DMS53 (cell line): ENCODE measurements at places on chromosomes 5 and 9.
A peak's percentile ranks its signal among the peaks of the same experiment; 100 is the strongest.

- DNase-seq: no peak
These were observed 22.2 kb upstream of the CMBL start for GRCh38 chr5:10329820-10330481.

DNA sequence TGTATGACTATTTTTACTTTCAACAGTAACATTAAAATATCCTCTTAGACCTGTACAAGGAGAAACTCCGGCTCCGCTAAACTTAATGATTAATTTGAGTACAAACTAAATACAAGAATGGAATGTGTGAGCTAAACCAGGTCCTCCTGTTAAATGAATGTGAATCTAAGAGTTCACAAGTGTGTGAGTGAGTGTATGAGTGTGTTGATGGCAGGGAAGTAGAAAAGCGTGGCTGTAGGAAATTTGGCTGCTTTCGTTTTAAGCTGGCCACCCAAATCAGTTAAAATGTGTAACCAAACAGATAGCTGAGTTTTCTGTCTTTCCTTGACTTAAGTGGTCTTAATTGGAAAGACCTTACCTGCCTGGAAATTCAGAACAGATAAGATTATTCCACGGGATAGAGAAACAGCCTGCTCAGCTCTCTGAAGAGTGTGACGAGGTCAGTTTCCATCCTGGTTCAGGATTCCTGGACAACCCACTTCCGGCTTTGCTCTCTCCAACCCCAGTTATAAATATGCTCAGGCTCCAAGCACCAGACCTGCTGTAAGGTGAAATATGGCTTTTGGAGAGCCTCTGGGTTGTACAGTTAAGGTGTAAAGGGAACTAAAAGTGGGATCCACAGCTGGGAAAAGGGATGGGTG, 908.6 kb upstream of the EDIL3 start:
- DNase-seq: peak; percentile 76

GRCh38 chr5:129746876-129747275, 1.0 kb upstream of the MINAR2 start:
- no peak for DNase-seq

GRCh38 chr5:125209650-125210049, 463.2 kb upstream of the ZNF608 start:
- no peak for DNase-seq

DNA sequence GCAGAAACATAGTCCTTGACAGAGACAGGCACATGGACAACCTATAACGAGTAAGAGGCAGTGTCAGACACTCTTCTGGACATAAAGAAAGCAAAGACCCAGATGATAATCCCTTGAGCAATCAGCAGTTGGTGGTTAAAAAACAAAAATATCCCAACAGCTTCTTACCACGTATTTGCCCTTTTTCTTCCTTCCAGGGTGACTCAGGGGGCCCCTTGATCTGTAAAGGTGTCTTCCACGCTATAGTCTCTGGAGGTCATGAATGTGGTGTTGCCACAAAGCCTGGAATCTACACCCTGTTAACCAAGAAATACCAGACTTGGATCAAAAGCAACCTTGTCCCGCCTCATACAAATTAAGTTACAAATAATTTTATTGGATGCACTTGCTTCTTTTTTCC, 9.5 kb downstream of the GZMK start:
- no peak for DNase-seq

DNA sequence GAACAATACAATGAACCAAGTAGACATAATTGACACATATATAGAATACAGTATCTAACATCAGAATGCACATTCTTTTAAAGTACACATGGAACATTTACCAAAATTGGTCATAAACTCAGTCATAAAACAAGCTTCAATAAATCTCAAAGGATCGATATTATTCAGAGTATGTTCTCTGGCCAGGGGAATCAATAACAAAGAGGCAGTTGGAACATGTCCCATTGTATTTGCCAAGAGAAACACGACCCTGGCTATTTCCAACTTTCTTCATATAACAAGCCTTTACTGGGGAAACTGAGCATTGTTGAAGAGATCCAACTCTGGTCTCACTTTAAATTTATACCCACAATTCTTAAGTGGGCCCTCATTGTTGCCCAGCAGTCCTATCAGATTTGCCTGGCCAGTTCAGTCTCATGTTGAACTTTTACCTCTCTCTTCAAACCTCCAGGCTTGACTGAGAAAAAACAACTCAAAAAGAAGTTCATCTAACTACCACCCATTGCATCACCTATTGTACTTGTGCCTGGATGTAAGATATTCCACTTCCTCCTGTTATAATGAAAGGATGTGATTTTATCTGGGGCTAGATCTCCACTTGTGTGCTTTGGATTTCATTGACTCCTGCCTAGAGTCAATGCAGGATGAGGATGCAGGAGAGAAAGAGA, 162.5 kb downstream of the HSPA4 start:
- no peak for DNase-seq

GRCh38 chr5:159240301-159240870, 22.7 kb upstream of the UBLCP1 start:
- DNase-seq: peak; percentile 77

DNA sequence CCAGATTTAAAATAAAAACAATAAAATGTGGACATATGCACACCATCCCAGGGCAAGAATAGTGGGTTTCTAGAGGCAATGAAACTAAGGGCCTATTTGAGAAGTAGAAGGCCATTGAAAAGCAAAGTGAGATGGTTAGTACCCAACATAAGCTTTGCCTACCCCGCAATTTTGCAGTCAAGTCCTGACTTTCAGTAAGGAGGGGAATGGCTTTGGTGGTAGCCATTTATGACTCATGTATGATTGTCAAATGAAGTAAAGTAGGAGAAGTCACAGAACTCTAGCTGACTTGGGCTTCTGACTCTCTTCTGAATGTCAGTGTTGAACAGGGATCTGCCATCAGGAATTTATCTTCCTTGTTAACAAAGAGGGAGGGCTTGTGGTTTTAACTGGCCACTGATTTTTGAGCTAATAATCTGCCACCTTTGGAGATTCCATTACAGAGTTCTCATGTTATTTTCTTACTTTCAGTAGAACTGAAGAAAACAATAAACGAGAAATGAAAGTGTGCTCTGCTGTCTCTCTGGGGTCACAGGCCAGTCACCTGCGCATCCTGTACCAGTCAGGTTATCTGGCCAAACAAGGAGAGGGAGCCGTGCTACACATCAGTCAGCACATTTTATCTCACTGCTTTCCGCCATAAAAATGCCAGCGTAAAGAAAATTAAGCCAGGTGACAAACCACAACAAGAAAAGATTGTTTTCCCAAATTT, 14.3 kb upstream of the SNCAIP start:
- DNase-seq: no peak

GRCh38 chr9:81890104-81890503, 38.1 kb upstream of the SPATA31D4 start:
- DNase-seq: no peak

DNA sequence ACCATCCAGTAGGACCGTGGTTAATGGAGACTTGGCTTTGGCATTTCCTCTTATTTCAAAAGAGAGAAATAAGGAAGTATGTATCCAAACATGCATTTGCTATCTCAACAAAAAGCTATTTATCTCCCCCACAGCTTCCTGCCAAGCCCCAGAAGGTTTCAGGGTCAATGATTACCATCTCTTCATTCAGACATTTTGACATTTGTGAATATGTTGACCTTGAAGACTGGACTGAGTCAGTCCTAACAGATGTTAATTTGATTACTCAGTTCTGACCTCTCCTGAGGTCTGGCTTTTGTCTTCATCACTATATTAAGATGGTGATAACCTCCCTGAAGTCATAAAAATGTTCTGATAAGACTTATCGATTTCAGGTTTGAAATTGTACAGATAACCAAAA, 479.4 kb downstream of the AGTPBP1 start:
- no peak for DNase-seq

- peak; percentile 47 for DNase-seq
These were observed 1.3 kb downstream of the MOB3B start for GRCh38 chr9:27528076-27528885.

DNA sequence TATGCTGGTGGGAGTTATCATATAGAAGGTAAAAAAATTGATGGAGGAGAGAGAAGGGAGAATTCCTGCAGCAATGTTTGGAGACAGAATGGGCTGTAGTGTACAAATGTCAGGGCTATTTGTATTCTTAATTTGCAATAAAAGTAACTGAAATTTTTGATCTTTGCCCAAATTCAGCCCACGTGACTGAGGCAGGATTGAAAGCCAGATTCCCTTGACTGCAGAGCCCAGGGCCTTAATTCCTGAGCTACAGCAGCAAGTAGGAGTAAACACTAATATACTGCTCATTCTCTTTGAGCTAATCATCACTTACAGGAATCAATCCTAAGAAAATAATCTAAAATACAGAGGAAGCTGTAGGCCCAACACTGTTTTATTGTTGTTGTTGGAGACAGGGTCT, 5.2 kb upstream of the ANXA6 start:
- no peak for DNase-seq

DNA sequence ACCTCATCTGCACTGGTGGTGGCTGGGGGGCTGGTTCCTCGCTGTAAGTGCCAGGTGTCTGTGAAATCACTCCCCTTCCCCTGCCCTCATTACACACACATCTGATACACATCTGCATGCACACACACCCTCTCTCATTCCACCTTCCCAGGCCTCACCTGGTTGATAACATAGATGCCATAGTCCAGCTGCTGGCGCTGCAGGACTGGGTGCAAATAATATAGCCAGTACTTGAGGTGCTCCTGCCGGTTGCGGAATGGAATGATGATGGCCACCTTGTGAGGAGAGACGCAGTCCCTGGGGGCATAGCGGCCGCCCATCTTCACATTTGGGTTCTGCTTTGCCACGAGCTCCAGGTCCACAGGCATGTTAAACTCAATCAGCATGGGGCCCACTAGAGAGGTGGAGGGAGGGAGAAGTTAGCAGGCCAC, 32.1 kb downstream of the B4GALT1 start:
- no peak for DNase-seq

DNA sequence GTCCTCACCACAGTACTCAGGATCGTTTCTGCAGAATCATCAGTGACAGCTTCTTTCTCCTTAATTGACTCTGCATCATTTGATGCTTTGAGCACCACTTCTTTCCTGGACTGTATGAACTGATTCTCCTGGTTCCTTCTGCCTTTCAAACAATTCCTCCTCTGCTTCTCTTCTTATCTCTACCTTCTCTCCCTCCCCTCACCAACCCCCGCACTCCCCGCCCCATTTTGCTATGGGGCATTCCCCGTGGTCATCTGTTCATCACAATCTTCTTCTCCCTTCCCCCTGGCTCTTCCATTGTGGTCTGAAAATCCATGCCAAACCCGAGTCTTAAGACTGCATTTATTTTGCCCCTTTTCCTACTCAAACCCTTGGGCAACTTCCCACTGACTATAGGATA, 57.9 kb downstream of the FAM78A start:
- no peak for DNase-seq

GRCh38 chr5:126808521-126808988, 31.6 kb downstream of the LMNB1 start:
- peak; percentile 38 for DNase-seq

GRCh38 chr5:124655251-124655917, 91.1 kb downstream of the ZNF608 start:
- DNase-seq: peak; percentile 91

GRCh38 chr5:97183100-97183929, at the start of gene RIOK2:
Gene RIOK2, minus strand, starts transcription at chr5:97183247. Its CDS starts 56 bp downstream, at chr5:97183191.
- peak; percentile 99 for DNase-seq

GRCh38 chr9:109755040-109755439, 25.0 kb upstream of the PALM2AKAP2 start:
- no peak for DNase-seq

- no peak for DNase-seq
These were observed 25.3 kb upstream of the RNU6ATAC start for GRCh38 chr9:134189470-134190231.

GRCh38 chr5:61333954-61334867, 2.2 kb downstream of the ZSWIM6 start:
- no peak for DNase-seq

DNA sequence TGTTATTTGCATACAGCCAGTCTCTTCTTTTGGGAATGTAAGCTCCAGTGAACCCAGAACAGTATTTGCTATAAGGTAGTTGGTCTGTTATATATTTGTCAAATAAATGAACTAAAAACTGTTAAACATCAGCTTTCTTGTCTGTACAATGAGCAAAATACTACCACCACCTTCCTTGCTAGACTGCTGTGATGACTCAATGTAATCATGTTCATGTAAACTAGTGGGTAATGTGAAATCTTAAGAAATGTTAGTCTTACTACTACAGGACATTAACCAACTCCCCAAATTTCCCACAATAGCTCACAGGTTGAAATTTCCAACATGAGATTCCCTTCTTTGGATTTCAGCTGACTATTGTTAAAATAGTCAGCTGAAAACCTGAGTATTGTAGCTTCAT, 176.1 kb downstream of the TRPM3 start:
- DNase-seq: no peak

DNA sequence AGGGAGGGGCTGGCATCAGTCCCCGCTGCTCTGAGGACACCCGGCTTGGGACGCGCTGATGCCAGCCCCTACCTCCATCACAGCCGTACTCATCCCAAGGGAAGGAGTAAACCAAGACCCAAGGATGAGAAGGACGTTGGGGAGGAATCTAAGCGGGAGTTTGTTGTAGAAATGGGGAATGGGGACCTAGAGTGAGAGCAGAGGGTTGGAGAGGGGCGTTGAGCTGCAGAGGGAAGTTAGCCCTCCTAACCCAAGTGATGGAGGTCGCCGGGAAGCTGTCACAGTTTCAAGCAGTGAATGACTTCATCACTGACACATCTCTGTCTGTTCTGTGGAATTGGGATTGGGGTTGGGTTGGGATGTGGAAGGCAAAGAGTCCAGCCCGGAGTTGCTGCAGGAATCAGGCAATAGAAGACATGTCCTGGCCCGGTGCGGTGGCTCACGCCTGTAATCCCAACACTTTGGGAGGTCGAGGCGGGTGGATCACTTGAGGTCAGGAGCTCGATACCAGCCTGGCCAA, 759 bp upstream of the SUSD1 start:
- DNase-seq: no peak

DNA sequence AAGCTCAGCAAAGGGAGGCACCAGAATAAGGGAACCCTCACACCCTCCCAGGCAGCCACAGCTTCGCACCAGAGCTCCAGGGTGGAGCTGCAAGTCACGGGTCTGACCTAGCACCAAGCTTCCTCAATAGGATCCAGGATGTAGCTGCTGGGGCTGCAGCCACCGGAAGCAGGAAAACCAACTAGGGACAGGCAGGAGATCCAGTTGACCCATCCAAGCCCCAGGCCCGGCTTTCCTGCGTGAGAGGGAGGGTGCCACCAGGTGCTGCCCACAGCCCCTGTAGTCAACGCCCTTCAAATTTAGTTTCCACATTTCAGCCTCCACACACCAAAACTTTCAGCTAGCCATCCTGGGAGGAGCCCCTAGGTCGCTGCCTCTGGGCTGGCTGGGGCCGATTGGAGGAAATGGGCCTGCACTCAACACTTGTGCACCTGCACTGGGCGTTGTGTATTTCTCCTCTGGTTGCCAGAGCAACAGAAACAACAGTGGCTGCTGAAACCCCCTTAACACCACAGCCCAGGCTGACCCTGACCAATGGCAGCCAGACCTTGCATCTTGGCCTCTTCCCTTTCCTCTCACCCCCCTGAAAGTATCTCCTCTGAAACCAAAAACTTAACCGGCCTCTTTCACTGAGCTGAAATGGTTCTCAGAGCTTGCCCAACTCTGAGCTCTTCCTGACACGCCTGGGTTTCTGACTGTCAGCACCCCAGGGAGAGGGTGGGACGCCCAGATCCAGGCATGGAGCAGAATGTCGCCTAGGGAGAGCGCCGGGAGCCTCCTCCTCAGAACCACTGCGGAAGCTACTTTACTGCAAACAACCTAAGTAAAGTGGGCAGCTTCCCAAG, 226.5 kb upstream of the MAP3K1 start:
- DNase-seq: peak; percentile 30
